ENCODE measurements at places on chromosomes 16 and 17.

GRCh38 chr17:9470171-9470570 is 105.4 kb downstream of the STX8 start:
- no peak for DNase-seq

DNA sequence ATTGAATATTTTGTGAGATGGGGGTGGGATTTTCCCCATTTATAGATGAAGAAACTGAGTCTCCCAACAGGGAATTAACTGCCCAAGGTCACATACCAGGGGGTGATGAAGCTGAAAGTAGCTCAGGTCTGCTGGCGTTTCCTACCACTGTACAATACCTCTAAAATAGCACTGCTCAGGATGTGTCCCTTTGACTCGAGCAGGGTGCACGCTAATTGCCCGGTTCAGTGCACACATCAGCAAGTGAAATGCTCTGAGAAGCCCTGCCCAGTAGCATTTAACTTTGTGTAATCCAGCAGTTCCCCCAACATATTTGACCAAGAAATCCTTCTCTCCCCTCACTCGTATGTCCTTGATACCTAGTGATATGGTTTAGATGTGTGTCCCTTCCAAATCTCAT is 50.1 kb upstream of the DDX52 start:
- no peak for DNase-seq

GRCh38 chr17:34644941-34645550 is 65.7 kb downstream of the TMEM132E start:
- no peak for DNase-seq

GRCh38 chr17:78748730-78749317 is 33.2 kb downstream of the CYTH1 start:
- peak; percentile 81 for DNase-seq

DNA sequence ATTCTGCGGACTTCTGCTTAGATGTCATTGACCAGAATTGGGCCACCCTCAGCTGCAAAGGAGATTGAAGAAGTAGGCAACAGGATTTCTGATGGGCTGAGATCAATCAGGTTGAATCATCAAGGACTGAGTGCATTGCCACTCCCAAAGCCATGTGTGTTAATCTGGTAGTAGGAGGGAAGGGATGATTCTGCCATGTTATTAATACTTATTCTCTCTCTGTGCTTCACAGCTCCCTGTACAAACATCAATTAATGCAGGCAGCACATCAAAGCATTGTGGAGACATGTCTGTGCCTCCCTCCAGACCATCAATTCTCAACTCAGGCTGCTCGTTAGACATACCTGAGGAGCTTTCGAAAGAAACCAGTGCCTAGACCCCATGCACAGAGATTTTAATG is 11.6 kb downstream of the LRRC3C start:
- DNase-seq = no peak

DNA sequence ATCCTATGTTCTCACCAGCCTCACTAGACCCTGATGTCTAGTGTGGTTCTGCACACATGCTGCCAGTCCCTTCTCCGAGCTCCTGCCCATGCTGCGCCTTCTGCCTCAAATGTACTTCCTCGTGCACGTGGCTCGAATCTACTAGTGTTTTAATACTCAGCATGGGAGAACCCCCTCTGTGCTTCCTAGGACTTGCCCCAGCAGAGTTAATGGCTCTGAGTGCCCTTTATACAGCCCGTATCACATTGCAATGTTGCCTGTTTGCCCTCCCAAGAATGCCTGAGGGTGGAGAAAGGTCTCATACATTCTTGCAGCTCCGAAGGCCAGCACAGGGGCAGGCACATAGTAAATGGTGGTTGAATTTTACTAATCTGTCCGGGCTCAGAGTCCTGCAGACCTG is 190.8 kb upstream of the NLRP1 start:
- DNase-seq = no peak

DNA sequence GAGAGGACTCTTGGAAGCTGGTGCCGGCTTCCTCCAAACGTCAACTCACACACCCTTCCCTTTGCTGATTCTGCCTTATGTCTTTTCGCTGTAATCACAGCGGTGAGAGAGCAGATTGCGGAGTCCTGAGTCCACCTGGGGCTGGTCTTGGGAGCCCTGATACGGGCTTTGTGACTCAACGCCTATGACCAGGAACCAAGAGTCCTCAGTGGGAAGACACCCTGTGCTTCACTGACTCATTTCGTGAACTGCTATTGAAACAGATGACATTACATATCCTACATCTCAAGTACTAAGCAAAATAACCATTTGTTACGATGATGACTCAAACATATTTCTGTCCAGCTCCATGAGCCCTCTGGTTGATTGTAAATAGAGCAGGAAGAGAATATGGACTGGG is 90.7 kb upstream of the CREBBP start:
- no peak for DNase-seq

- no peak for DNase-seq
Measured at GRCh38 chr17:57927048-57927723, 28.0 kb downstream of the CUEDC1 start.

GRCh38 chr17:38628441-38628840 is 22.7 kb upstream of the SRCIN1 start:
- no peak for DNase-seq

DNA sequence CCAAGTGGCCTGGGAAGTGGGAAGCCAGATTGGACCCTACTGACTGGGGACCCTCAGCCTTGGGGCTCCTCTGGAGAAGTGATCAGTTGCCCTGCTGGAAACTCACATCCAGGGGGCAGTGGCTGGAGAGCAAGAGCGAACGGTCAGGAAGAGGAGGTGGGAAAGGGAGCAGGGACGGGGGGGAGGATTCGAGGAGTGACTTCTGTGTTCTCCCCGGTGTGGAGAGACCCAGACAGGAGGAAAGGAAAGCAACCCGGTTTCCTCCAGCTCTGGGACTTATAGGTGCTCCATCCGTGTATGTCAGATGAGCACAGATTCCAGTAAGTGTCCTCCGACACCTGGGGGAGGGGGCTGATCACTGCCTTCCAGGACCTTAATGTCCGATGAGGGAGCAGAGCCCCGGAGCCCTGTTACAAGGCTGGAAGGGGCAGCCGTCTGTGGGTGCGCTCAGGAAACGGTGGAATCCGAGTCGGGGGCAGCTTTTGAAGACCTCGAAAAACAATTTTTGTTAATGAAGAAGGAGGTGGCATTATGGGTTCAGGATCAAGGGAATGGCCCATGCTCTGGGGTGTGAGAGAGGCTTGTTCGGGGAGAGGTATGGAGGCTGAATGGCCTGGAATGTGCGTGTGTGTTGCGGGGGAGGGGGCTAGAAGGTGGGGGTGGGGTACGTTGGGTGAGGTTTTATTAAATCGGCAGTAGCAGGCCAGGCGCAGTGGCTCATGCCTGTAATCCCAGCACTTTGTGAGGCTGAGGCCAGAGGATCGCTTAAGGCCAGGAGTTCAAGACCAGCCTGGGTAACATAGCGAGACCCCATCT is 34.8 kb upstream of the NDRG4 start:
- no peak for DNase-seq

GRCh38 chr16:2867661-2867986 is 9.7 kb upstream of the PRSS22 start:
- no peak for DNase-seq

DNA sequence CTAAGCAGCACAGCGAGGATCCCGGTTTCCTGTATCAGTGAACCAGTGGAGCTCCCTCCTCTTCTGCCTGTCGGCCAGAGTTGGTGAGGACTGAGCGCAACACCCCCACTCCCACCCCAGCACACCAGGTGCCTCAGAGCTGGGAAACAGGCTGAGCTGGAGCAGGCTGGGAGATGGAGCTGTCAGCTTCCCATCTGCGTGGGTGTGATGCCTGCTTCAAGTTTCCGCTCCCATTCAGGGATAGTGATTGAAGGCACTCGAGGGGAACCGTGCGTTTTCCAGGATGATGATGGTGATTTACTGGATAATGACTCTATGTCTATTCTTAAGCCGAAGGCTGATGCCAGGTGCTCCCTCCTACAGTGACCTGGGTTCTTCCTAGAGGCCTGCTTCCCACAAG is 144.5 kb downstream of the TMEM132E start:
- DNase-seq = no peak

DNA sequence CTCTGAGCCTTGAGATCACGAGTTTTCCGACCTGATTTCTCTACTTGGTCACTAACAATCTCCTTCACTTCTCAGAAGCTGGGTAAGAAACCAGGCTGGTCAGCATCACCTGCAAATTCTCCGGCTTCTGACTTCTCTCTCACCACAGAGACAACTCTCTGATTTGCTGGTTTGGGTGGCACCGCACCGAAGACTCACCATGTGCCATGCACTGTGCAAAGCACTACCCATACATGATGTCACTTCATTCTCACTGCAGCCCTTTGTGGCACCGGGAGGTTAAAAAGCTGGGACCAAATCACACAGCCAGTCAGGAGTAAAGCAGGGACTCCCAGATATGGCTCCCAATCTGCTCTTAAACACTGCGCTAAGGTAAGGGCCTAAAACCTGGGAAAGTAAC is 647 bp downstream of the VAC14 start:
- peak; percentile 23 for DNase-seq

GRCh38 chr16:69727916-69728270 is 1.5 kb upstream of the NQO1 start:
- no peak for DNase-seq

DNA sequence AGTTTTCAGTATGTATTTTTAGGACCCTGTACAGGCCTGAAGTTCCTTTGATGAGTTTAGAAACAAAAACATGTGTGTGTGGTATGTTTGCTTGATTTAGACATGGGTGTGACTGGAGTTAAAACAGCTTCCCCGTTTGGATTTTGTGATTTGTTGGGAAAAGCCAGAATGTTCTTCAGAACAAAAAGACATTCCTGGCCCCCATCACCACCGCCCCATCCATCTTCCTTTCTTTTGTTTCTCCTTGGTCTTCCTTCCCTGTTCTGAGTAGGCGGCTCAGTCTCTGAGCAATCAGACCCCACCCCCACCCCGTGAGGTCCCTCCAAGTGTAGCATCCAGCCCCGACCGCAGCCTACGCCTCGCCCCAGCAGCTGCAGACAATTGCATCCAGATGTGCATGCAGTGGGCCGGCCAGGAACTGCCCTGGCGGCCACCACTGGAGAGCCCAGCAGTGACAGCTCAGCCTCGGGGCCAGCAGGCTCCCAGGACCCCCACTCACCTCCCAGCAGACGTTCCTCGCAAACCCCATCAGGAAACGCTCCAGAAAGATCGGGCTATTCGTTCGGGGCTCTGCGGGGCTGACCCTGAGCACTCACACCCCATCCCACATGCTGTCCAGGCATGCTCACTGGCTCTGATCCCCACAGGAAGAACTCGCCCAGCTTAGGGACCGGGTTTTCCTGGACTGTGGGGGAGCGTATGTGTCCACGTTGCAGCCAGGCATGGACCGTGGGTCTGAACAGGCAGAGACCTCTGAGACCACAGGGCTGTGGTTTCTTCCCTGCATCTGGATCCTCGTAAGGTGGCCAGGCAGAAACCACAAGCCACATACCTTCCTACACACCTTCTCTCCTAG is 99.8 kb upstream of the CDH5 start:
- DNase-seq = no peak

- DNase-seq = no peak
Measured at GRCh38 chr17:7191571-7192270, 12.6 kb upstream of the ASGR1 start.

- no peak for DNase-seq
Measured at GRCh38 chr16:3207086-3207953, 19.3 kb downstream of the OR1F1 start.

DNA sequence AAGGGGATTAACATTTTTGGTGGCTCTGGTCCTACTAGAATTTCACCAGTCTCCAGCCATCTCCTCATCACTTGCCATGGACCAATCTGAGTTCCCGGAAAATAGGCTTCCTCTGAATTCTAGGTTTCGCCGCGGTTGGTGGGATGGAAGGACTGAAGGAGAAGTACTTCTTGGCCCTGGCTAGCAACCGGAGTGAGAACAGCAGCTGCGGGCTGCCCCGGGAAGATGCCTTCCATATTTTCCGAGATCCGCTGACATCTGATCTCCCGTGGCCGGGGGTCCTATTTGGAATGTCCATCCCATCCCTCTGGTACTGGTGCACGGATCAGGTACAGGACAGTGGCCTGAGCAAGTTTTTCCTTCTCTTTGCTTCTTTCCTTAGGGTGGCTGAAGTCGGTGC is 45.0 kb downstream of the SLC5A11 start:
- no peak for DNase-seq

GRCh38 chr17:18262641-18263040 is 2.2 kb downstream of the MIEF2 start:
- DNase-seq = no peak

DNA sequence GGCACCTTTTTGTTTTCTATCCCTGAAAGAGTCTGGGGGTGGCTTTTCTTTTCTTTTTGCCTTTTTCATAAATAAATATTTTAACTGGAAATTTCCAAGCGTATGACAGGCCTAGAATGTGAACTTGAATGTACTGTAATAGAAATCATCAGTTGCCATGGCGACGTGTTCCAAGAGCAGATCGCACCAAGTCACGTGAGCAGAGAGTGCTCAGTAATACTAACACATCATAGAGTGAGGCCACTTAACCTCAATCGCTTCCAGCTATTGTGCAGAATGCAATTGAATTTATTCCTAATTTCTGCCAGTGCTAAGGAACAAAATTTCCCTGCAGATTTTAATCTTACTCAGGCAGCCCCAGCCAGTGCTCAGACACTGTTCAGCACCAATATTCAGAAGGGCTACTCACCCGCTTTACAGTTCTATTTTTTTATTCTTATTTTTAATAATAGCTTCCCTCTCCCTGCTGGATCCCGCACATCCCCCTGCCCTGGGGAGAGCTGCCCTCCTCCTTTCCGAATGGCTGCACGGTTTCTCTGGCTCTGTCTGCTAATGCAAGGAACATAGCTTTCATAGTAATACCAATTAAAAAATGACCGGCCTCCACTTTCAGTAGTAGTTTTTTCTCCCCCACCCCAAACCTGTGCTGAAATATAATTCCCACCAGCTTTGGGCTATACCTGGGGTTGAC is 26.2 kb upstream of the PMFBP1 start:
- DNase-seq = no peak

DNA sequence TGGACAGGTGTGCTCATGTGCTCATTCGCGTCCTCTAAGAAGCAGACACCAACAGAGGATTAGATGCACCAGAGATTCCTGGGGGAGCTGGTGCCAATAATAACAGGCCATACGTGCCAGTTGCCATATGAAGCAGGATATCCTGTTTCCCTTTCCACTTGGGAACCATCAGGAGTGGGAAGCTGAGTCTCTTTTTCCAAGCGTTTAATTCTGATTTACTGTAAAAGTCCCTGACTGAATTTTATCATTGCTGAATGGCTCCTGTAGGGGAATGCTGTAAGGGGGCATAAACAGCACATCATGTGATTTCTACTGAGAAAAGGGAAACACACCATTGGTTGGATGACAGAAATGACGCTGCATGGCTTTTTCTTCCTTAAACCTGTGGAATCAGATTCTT is 113.3 kb downstream of the IRF8 start:
- DNase-seq = no peak

- peak; percentile 61 for DNase-seq
Measured at GRCh38 chr16:71412270-71413160, 29.3 kb downstream of the TLE7 start.

All from stimulated activated CD4-positive, alpha-beta T cell treated with anti-CD3 and anti-CD28 coated beads, Interleukin-1b, Interleukin-23, amount 100 ng/mL, for 48 hours (primary cell).